ENCODE measurements at places on chromosomes 16 and 17.

DNA sequence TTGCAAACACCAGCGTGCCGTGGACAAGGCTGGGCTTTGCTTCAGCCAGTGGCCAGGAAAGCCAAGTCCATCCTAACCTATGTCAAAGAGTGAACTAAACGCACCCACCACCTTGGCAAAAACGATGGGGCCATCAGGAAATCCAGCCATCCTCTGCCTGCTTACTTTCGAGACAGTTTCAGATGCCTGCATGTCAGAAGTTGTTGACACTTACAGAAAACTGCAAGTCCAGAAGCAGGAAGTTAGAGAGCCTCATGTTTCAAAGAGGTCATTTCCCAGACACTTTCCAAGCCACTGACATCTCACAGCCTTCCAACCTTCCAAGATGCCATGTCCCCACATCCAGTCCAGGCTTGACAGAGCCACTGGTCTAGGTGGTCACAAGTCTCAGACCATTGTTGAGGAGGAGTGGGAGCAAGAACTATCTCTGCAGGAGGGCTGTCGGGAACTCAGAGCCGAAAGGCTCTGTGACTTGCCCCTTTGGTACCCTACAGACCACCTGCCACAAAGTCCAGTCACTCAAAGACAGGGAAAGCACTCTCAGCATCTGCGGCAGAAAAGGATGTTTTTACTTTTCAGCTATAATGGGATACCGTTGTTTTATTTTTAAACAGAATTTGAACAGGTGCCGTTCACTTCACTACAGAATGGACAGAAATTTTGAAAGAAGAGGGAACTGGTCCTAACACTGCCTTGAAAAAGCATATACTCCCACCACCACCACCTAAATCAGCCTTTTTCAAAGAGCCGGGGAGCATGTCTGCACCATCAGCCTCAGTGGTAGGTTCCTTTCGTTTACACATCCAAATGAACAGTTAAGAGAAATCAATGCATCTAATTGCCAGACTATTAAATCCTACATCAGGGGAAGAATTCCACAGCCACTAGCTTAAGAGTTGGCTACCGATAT, 5.1 kb downstream of the ZNF423 start:
- no peak for DNase-seq

- DNase-seq: no peak
These were observed 26.7 kb downstream of the FA2H start for GRCh38 chr16:74747716-74748615.

DNA sequence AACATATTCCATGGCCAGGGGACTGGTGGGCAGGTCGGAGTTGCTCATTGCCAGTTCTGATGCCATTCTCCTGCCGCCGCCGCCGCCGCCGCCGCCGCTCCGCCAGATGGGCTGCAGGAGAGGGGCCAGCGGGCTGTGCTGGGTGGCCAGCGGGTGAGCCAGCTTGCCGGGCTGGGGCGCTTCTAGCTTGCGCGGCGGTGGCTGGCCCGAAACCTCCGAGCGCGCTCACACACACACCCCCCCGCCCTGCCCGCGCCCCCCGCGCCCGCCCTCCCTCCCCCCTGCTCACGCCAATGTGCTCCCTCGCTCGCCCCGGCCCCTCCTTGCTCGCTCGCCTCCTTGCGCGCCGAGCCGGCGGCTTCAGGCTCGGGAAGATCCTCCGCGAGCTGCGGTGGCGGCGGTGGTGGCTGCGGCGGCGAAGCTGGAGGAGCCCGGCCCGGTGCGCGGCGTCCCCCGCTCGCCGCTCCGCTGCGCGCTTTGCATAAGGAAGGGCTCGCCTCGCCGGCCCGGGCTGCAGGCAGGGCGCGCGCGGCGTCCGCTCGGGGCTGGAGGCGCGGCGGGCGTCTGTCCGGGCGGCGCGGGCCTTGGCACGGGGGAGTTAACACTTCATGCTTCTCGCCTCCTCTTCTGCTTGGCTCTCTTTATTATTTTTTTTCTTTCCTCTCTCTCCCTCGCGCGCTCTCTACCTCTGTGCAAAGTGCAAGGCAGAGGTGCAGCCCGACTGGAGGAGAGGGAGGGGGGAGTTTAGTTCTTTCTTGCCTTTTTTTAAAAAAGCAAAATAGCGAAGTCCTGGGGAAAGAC, 500 bp downstream of the MAF start:
- DNase-seq: peak; percentile 49

DNA sequence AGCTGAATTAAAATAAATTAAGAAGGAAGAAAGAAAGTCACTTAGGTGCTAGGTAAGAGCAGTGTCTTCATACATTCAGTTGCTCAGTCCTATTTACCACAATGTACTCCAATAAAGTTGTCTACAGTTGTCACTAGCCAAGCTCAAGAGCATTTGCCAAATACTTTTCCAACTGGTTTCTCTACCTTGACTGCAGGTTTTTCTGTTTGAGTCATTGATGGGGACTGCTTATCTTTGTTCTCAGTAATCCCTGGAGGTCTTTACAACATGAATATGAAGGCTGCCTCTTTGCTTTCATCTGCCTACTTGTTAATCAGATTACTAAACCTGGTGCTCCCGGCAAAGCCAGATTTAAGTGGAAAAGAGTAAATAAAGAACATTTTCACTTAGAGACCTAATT, 64.6 kb upstream of the CLEC18B start:
- no peak for DNase-seq

- peak; percentile 88 for DNase-seq
These were observed 4.5 kb upstream of the TSPOAP1 start for GRCh38 chr17:58332778-58333735.

- no peak for DNase-seq
These were observed 26.8 kb downstream of the DRC3 start for GRCh38 chr17:17999364-18000029.

DNA sequence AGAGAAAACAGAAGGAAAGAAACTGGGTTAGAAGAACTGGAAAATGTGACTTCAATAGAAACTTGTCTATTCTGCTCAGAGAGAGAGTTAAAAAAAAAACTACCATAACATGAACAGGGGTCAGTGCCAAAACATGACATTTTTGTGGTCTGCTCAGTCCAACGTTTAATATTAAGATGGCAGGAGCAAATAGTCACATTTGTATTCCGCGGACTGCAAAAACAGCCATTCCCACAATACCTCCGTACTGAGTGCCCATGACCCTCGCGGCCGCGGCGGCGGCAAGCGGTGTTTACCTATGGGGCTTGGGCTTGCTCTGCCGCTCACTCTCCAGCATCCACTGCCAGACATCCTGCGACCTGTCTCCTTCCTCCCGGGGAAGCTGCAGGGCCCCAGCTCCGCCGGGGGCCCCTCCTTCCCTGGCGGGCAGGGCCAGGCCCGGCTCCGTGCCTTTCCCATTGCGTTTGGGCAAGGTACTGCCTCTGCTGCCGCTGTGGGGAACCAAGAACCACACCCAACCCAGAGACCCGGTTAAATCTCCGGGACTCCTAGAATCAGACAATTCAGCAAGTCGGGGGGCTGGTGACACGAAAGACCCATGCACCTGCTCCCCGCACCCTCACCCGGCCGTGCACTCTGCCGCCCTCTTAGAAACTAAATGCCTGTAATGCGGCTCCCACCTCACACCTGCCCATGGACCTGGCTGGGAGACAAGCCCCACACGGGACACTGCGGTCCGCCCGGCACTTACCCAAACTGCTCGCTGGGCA, 24.7 kb downstream of the AXIN2 start:
- no peak for DNase-seq

DNA sequence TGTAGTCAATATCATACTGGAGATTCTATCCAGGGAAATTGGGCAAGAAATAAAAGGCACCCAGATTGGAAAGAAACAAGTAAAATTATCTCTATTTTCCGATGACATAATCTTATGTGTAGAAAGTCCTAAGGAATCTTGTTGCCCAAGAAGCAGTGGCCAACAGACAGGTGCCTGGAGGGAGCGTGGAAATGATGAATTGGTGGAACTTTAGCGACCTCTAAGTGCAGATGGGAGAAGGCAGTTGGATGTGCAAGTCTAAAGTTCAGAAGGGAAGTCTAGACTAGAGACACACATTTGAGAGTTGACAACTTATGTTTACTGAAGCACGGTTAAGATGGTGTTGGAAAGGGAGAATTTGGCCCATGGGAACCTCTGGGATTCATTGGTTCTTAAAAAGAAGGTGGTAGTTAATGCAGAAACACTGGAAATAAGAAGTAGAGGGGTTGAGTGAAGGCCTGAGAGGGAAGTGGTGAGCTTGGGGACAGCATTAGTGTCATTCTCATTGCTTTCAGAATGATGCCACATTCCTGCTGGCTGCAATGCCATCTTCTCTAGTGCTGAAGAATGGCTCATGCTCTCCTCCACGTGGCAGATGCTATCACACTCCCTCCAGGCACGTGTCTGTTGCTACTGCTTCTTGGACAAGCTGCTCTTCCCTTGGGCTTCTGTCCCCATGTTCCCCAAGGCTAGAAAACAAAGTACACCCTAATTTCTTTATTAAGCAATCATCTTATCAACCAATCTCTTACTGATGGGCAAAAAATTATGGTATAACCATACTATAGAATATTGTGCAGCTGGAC, 24.0 kb downstream of the TAT start:
- no peak for DNase-seq

DNA sequence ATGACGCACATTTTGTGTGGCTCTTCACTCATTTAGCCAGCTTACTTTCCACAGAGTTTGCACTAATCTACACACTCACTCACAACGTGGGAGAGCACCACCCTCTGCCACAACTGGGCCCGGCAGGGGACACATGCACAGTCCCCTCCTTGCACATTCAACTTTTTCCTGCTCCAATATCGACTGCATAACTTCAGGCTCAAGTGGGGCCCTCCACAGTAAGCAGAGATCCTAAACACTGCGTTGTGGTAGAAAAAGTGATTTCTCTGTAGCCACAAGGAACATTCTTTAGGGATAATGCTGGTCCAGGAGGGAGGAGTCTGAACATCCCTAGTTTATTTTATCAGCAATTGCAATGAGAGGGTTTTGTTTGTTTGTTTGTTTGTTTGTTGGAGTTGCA, 40.0 kb downstream of the MRPS23 start:
- DNase-seq: no peak

DNA sequence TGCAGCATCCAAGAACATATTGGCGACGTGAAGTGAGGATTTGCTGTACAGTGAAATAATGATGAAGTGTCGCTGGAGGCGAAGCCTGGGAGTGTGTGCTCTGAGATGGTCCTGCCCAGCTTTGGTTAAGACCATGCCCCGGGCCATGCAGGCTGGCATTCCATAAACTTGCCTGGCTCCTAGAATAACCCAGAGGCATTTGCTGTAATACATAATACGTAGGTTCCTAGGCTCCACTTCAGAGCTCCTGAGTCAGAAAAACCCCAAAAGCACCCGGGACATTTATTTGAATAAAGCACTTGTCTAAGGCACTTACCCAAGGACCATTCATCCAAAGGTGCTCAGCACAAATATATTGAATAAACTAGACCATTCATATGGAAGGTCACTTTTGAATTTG, 279.3 kb downstream of the ABCC12 start:
- no peak for DNase-seq

- no peak for DNase-seq
These were observed 6.2 kb upstream of the BCAS3 start for GRCh38 chr17:60671482-60671881.

DNA sequence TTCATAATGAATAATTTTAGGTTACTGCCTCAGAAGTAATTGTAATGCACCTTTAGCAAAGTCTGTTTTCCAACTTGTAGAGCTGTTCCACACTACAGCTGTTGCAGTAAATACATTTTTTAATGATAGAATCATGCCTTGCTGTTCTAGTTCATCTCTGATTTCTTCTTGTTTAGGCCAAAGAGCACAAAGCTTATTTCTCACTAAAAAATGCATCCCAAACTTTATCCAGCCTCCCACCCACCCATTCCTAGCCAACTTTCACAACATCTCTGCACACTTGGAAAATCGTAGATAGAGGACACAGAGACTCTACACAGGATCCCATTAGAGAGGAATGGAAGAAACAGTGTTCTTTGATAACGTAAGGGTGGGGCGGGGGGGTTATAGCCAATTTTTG, 252.2 kb upstream of the DYNLRB2 start:
- DNase-seq: no peak

- no peak for DNase-seq
These were observed 57.2 kb upstream of the SEC14L1 start for GRCh38 chr17:77083531-77083930.

DNA sequence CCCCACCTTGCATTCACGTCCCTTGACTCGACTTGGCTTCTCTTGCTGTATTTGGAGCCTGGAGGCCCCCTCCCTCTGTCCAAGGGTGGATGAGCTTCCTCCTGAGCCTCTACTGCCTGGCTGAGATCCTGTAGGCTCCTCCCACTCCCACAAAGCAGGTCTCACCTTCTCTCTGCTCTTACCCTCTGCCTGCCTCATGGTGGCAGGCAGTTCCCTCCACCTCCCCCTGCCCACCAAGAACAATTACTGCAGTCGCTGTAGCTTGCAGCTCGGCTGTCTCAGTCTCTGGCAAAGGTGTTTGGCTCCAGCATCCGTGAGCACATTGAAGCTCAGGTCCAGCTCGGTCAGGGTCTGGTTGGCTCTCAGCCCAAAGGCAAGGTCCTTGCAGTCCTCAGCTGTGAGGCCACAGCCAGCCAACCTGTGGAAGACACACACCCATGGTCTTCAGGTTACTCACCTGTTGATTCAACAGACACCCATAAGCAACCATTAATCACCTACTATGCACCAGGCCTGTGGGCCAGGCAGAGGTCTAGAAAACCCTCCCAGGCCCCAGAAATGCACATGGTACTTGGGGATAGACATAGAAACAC, 42.6 kb downstream of the NLRP1 start:
- DNase-seq: no peak

DNA sequence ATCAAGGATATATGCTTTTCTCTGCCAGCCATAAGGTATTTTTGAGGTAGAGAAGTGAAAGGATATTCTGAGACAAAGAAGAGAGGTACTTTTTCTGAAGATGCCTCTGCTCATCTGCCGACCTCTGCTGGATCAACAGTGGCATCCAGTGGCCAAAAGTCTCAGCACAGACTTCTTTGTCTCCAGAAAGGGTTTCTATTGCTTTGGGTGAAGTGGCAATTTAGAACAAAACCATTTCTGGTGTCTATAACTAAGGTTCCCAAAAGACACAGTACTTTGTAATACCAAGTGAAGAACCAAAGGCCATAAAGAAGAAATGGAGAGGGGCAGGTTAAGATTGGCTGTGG, 155.2 kb upstream of the C17orf78 start:
- peak; percentile 3 for DNase-seq

DNA sequence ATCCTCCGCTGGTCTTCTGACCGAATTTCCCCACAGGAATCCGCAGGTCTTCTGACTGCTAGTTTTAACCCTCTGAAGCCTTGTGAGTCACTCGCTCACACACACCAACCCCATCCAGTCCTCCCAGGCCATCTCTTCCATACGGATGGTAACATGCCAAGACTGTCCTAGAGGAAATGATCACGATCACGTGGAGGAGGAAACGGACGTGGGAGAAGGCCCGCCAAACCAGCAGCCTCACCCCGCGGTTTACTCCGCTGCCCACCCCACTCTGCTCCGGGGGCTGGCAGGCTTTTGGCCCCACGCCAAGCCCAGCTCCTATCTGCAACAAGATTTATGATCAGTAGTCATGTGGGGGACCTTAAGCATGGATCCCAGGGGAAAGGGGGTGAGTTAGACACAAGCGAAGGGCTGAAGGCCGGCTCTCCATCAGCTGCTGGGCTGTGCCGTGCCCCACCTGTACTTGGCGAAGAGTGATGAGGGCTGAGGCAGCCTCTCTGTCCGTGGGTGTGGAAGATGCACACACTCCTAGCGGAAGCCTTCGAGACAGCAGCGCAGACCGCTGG, 1.5 kb upstream of the FAAP100 start:
- no peak for DNase-seq

Data from stimulated activated naive CD8-positive, alpha-beta T cell treated with anti-CD3 and anti-CD28 coated beads, Interleukin-15, Interleukin-2, amounts not matched to agents 100 U/mL and 50 U/mL, for 24 hours (primary cell).